ENCODE measurements at places on chromosomes 1 and 21.
A peak's percentile ranks its signal among the peaks of the same experiment; 100 is the strongest.

GRCh38 chr1:41560931-41561330, 76.4 kb upstream of the EDN2 start:
- no peak for DNase-seq

GRCh38 chr1:161305867-161306519, 3.8 kb downstream of the MPZ start:
- DNase-seq = peak; percentile 84

DNA sequence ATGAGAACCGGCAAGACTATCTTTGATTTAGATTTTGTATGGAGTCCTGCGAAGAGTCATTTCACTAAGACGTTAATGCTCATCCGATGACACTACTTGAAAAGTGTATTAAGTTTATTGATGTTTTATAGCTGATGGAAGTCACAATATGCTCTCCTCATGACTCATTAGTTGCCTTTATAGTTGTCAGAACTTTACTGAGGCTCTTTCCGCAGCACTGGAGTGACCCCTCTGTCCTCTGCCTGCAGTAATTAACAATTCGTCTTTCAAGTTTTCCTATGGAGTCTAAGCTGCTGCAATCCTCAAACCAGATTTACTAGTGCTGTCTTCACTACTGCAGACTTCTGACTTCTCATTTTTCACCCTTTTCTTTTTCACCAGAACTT, 853 bp downstream of the USP16 start:
- no peak for DNase-seq

DNA sequence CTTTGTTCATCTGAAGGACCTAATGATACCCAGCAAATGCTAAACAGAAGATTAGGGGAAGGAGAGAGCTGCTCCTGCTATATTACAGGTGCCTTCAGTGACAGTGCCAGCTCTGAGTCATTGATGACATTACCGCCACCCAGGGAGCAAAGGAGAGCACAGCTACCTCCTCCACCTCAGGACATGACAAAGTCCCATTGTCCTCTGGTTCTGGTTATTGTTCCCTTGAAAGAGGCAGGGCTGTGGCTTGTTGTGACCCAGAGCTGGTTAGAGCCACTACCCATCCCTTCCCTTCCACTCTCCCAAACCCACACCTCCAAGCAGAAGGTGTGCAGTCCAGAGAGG, 363.5 kb upstream of the DUSP10 start:
- no peak for DNase-seq

DNA sequence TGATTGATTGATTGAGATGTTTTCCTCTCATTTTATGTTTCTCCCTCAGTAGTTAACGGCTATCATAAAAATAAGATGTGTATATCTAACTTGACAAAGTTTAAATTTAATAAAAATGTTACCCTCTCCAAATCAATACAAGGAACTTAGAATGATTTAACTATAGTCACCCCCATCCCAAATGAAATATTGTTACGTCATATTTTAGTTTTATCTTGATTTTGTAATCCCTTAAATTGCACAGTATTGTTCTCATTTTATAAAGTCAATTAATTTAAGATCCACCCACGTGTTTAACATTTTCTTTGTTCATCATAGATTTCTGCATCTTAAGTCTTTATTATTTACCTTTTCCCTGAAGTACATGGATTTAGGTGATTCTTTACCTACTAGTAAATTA, 37.2 kb downstream of the COLGALT2 start:
- no peak for DNase-seq

- DNase-seq = no peak
These were observed 87.6 kb upstream of the DUSP10 start for GRCh38 chr1:221829327-221830015.

DNA sequence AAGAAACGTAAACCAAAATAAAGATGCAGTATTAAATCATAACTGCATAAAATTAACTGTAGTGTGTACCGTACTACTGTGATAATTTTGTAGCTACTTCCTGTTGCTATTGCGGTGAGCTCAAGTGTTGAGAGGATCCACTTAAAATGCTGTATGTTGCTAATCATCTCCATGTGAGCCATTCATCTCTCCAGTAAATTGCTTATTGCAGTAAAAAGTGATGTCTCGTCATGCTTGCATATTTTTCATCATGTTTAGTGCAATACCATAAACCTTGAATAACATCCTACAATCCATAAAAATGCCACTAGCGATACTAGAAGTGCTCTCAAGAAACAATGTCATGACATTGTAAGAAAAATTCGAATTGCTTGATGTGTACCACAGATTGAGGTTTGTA, 66.3 kb downstream of the RAVER2 start:
- DNase-seq = no peak

- DNase-seq = peak; percentile 73
These were observed 28.5 kb upstream of the PKP1 start for GRCh38 chr1:201254625-201255478.

DNA sequence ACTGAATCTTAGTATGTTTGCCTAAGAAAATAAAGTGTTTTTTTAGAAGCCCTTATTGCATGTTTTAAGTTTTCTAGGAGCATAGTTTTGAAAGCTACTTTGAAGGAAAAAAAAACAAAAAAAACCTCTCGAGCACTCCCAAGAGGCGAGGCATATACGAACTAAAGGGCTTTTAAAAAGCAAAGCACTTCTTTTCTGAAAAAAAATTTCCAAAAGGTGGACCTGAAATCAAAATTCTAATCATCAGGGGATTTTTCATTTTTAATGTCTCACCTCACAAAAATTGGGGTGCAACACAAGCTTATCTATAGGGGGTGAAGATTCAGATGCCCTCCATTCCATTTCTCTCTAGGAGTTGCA, 594 bp downstream of the GLMN start:
- DNase-seq = no peak

- no peak for DNase-seq
These were observed 213.7 kb upstream of the HOOK1 start for GRCh38 chr1:59601041-59601441.

DNA sequence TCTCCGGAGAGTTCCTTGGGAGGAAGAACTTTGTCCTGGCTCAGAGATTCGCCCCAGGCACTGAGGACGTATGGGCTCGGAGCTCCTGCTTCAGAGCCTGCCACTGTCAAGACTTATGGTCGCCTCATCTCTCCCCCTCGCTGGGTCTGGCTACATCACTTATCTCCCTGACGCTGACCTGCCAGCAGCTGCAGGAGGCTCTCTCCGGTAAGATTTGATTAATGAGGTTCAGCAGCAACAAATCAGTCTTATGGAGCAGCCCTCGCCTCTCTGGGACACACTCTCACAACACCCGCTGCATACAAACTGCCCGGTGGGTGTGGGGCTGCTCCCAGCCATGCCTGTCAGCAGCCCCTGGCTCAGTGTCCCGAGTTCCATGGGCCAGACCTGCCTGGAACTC, 297.8 kb downstream of the RRAGC start:
- no peak for DNase-seq

- DNase-seq = no peak
These were observed 19.3 kb downstream of the QSOX1 start for GRCh38 chr1:180173952-180174351.

GRCh38 chr1:92943502-92943847, 17.8 kb downstream of the DIPK1A start:
- DNase-seq = no peak

GRCh38 chr1:33656467-33657005, 184.1 kb downstream of the ZSCAN20 start:
- DNase-seq = no peak

GRCh38 chr21:20040768-20041167, 957.4 kb upstream of the NCAM2 start:
- DNase-seq = no peak

GRCh38 chr1:17618558-17619247, 79.2 kb downstream of the ARHGEF10L start:
- no peak for DNase-seq

DNA sequence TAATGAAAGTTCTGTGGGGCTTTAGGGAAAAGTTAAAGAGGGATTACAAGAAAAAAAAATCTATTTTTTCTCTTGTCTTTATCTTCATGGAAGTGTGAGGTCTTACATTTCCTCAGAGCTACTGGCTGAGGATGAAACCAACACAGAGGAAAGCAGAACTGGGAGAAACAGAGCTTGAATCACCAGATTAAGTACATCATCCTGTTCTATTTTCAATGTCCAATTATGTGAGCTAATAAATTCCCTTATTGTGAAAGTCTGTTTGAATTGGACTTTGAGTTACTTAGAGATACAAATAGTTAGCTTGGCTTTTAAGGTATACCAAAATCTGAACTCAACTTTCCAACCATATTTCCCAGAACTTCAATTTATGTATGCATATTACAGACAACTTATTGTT, 69.2 kb downstream of the LPGAT1 start:
- DNase-seq = no peak

GRCh38 chr1:5941671-5942070, 50.6 kb downstream of the NPHP4 start:
- DNase-seq = no peak

DNA sequence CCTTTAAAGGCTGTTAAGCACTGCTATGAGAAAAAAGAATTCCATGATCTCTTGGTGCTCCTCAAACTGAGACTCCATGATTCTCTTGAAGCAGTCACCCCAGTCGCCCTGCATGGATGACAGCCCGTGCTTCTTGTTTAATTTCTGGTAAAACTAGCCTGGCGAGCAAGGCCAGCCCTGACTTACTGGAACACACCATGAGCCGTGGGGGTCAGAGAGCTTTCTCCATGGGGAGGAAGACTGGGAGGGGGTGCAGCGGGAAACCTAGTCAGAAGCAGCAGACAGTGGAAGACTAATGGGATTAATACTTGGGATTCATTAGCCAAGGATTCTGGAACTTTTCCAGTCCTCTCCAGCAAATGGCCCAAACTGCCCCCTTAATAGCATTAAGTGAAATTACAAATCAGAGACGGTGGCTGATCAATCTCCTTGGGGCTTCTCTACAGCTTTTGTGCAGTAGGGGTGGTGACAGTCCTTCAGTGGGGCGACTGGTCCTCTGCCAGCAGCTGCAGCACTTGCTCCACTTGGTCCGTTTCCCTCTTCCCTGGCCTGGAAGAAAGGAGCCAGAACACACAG, 57.2 kb upstream of the LRRN2 start:
- DNase-seq = no peak
